M059J (cell line): ENCODE measurements at places on chromosomes 3 and 15. TPM values are rescaled to one million over a fixed set of nuclear protein-coding genes. Genes with fewer than 3 reads are reported as not detected.

GRCh38 chr15:46354443-46354842 is 719.6 kb downstream of the SQOR start:
- no peak for DNase-seq

SOX14 gene
- not detected in 2 replicates for total RNA-seq

GRCh38 chr3:105809208-105809888 is 59.5 kb downstream of the CBLB start:
- no peak for DNase-seq

MINAR1 gene
- 0.84 and 2.5 TPM in 2 replicates for total RNA-seq

ANKUB1 gene
- not detected in 2 replicates for total RNA-seq

GMNC gene
- 0.02 and 0.07 TPM in 2 replicates for total RNA-seq

GRCh38 chr3:76554707-76555106 is 485.2 kb upstream of the ROBO2 start:
- DNase-seq: no peak

DNA sequence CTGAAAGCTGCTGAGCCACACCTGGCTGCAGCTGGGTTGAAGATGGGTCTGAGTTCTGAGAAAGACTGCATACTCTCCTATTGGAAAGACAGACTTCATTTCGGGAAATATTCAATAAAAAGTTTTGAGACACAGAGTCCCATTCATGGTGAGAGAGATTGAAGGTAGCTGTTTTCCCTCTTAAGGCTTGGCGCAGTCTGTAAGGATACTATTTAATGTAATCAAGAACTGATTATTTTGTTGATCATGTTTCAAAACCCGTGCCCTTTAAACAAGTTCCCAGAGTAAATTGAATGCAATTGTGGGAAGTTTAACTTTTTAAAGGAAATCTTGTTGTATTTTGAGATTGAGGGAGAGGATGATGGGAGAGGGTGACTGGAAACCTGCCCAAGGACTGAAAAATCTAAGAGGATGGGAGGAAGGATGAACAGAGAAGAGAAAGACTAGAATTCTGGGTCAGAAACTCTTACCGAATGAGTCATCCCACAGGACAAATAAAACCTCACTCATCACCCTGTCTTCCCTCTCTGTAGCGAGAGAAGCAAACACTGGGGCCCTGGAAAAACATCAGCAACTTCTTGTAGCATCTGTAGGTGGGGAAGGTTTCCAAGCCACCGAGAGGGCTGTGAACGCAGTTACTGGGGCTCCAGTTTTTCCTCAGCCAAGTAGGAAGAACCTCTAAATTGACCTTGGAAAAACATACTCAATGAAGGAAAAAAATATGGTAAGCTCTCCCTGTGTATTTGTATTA is 193.2 kb upstream of the TPRG1 start:
- peak; percentile 73 for DNase-seq
